Islet precursor cell (in vitro differentiated cells): ENCODE measurements at places on chromosomes 3 and 15.

GRCh38 chr3:190855151-190855550, 7.3 kb downstream of the GMNC start:
- no peak for DNase-seq

- no peak for DNase-seq
Measured at GRCh38 chr3:44175070-44175469, 66.6 kb upstream of the TOPAZ1 start.

DNA sequence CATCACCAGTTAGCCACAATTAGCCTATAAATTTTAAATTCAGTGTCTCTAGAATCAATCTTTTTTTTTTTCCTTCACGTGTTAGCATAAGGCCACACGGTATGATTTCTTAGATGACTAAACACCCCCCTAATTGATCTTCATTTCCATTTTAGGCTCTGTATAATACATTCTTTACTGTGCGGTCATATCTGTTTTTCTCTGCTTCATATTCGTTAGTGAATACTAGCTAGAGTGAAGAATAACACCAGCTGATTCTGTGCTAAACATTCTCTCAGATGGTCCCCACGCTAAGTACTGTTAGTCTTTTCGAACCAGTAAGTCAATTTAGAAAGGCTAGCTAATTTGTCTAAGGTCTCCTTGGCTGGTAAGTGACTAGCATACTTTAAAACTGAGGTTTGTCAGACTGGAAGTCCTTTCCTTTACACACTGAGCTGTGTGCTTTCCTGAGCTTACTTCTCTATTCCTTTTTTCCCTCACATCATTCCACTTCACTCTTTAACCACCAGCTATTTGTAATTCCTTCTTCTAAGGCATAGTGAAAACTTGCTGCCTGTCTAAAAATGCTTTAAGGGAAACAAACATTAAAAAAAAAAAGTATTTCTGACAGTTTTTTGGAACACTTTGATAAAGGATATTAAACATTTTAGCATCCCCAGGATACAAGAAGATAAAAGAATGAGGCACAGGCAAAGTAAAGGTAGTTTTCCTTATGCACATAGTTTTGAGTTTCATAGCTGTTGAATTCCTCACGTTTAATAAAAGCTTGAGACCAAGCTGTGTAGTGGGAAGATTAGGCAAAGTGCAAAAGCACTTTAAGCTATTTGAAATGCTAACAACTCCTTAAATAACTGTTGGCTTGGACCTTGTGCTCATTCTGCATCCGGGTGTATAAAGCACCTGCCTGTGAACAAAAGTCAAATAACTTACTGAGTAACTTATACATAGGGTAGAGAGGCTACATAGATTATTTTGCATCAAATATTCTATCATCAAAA, 17.1 kb downstream of the ZFAND6 start:
- no peak for DNase-seq

DNA sequence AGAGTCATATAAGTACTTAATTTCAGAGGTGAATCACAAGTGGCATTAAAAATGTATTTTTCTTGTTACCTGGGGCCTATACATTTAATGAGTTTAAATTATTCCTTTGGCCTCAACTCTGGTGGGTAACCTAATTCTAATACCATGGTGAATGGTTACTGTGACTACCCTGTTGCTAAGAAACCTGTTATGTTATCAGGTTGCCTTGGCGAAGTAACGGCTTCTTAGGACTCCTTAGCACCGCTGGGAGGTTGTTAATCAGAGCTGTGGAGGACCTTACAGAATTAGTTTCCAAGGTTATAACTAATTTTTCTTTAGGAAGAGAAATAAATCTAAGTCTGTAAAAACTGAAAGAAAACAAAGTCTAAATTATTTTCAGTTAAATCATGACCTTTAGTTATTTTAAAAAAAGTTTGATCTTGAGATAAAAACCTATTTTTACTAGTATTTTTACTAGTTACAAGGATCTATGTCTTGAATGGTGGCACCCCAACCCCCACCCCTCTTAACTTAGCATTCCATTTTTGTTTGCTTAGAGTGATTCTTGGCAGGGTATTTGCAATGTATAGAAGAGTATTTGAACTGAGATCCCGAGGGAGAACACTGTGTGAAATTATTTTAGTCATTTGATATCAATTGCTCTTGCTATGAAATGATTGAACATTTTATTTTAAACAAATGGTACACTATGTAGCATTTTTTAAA, 155.5 kb downstream of the FNDC3B start:
- DNase-seq, result no peak

DNA sequence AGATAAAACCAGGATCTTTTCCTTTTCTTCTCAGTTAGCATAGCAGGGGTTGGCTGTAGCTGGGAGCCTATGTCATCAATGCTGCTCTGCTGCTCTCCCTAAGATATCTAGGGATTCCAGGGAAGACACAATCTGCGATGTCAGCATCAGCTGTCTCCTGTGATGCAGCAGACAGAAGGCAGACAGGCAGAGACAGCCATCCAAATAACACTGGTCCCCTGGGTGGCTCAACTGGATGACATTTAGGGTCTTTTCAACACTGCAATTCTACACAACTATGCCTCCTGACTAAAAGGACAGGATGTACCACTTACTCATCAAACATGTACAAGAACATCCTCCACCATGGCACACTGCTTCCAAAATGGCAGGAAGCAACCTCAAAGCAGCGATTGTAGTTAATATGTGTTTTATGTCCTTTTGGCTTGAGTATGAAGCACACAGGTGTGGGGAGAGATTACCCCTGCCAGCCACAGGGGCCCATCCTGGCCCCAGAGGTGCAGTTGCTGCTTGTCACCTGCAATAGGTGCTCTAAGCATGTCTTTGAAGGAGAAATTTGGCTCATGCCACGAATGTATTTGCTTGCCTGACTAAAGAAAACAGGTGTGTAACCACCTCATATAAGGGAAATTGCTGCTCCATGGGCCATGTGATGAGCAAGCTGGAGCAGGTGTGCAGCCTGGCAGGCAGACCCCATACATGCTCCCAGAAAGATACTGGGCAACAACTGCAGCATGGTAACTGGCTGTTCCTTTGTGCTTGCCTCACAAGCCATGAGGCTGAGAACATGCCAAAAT, 357.8 kb downstream of the VPS13C start:
- DNase-seq, result no peak

- DNase-seq, result no peak
Measured at GRCh38 chr3:171181907-171182690, 155.6 kb upstream of the SLC2A2 start.

DNA sequence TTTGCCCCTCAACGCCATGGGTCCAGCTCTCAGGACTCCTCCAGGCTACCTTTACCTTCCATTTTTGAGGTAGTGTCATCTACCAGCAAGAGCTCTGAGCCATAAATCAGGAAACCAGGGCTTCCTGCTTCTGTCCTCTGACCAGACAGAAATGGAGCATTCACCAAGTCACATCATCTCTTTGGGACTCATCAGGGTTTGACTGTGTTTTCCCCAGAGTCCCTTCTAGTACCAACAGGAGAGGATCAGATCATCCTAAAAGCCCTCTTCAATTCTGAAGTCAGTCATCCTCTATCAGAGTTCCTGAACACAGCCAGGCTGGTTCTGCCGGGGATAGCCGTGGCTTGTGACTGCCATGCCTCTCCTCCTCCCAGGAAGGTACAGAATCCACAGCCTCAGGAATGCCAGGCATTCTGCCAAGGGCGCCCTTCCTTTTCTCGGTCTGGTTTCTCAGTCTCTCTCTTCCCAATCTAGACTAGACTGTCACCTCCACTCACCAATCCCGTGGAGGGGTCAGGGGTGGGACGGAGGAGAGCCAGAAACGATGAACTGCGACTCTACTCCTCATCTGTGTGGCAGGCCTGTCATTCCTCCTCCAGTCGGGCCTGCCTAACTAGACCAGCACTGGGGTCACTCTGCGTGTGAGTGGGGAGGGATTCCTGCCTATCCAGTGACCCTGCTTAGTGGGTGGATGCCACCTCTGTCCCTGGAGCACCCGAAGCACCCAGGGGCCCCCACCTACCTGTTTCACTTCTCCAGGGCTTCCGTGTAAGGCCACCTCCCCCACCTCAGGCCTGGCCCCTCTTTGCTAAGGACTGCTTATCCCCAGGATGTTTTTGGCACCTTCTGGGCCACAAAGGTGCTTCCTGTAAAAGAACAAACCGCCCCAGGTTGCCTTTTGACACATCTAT, 30.9 kb downstream of the CCNL1 start:
- peak; percentile 87 for DNase-seq

DNA sequence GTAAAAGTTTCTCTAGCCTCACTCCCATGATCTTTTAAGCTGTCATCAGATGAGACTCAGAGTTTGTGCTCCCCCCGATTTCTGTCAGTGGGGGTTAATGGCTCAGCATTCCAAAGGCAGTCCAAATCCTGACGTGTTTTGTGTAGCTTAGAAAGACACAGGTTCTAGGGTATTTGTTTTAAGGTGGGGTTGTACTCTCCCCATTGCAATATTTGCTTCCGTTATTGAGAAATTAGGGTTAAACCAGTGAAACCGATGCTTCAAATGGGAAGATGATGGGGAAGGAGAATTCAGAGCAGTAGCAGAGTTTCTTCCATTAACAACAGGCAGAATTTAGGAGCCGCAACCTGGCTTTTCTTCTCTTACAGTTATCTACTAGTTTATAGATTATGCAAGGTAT, 3.4 kb downstream of the PIGB start:
- DNase-seq, result no peak

DNA sequence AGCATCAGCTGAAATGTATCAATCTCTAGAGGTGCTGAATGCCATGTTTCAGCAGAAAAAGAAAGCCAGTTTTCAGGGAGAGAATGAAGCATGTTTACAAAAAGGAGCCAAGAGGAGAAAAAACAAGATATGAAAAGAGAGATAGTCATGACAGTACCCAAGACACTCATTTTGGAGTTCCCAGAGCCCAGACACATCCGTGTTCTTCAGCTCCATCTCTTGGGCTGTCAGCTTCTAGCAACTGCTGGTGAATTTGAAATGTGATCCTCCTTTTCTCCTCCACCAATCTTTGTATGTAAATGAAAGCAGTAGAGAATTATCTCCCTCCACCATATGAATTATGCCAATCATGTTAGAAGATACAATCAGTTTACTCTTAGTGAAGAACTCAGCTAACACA, 93.0 kb upstream of the SLC25A36 start:
- no peak for DNase-seq

DNA sequence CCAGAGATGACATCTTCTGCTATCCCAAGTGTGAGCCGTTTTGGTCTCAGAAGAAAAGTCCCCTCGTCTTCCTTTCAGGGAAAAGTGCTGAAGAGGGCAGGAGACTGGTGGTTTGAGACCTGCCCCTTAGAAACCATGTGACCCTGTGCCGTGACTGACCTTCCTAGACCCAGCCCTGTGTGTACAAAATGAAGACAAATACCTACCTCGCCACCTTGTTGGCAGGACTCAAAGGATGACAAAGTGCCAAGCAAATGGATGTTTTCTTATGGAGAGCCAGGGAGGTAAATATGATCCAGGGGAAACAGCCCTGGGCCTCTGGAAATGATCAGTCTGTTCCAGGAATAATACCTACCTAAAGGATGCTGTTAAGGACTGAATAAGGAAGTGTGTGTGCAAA, 41.3 kb downstream of the FAM174B start:
- DNase-seq, result peak; percentile 32

GRCh38 chr3:120062474-120062873, 31.8 kb downstream of the GSK3B start:
- no peak for DNase-seq

GRCh38 chr15:71628988-71629770, 181.2 kb upstream of the NR2E3 start:
- no peak for DNase-seq

GRCh38 chr15:57769266-57769665, 62.8 kb downstream of the POLR2M start:
- DNase-seq, result peak; percentile 60

DNA sequence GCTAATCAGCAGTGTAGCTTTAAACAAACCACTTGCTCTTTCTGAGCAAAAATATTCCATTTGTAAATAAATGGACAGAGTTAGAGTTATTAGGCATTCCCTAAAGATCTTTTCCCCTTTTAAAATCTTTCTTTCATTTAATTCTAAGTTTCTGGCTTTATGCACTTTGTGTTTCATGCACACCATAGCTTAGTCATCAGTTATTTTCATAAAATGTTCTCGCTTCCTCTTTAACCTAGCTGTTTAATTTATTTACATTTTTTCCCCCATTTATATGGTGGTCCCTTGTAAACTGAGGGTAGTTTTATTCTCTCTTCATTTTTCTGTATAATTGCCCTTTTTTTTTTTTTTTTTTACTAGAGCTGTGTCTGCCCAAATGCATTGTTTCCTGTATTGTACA, 315.0 kb upstream of the LRRFIP2 start:
- DNase-seq, result no peak

- no peak for DNase-seq
Measured at GRCh38 chr3:57226176-57226575, 1.4 kb upstream of the APPL1 start.

- DNase-seq, result peak; percentile 67
Measured at GRCh38 chr3:32460031-32460749, 42.5 kb downstream of the CMTM6 start.

DNA sequence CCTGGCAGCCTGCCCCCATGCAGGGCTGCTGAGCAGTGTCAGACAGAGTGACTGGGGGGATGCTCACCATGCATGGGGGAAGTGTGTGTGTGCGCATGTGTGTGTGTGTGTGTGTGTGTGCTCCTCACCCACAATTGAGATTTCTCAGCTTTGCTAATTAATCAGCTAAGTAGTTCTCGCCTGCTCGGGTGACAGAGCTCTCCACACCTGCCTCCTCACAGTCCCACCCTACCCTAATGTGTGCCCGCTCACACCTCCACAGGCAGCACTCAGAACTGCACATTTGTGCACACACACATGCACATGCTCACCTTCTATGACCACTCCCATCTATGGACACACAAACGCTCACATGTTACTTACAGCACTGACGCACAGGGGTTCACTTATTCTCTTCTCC, 37.3 kb downstream of the CACNA2D2 start:
- no peak for DNase-seq

DNA sequence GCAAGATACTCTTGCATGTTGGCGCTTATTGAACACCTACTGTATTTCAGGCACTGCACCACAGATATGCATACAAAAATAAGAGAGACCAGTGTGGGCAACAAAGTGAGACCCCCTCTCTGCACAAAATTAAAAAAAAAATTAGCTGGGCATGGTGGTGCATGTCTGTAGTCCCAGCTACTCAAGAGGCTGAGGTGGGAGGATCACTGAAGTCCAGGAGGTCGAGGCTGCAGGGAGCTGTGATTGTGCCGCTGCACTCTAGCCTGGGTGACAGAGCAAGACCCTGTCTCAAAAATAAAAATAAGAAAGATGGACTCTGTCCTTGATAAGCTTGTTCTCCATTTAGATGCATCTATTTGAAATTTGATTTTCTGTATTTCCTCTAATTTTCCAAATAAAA, 20.8 kb downstream of the FEM1B start:
- DNase-seq, result no peak

GRCh38 chr3:133368371-133369067, 31.3 kb upstream of the BFSP2 start:
- no peak for DNase-seq

- DNase-seq, result no peak
Measured at GRCh38 chr3:13323822-13324221, 96.3 kb downstream of the NUP210 start.
